ENCODE measurements at places on chromosomes 12 and 14. TPM values are rescaled to one million over a fixed set of nuclear protein-coding genes. Genes with fewer than 3 reads are reported as not detected.

The NPC2 gene
- polyA plus RNA-seq = 230 TPM

The RFLNA gene
- 0.16 TPM for polyA plus RNA-seq

The CIROP gene
- 0.56 TPM for polyA plus RNA-seq

The HOXC13 gene
- 0.03 TPM for polyA plus RNA-seq

The NGB gene
- polyA plus RNA-seq = 0.14 TPM

The OTUB2 gene
- 0.24 TPM for polyA plus RNA-seq

The FGF23 gene
- not detected for polyA plus RNA-seq

The KRT83 gene
- not detected for polyA plus RNA-seq

The SLC6A12 gene
- polyA plus RNA-seq = 0.16 TPM

The ABHD12B gene
- not detected for polyA plus RNA-seq

The ZNF605 gene
- polyA plus RNA-seq = 2.7 TPM

The LRP1-AS gene
- polyA plus RNA-seq = not detected

The FSCB gene
- not detected for polyA plus RNA-seq

The RBM25 gene
- 23.8 TPM for polyA plus RNA-seq

The ACOT4 gene
- polyA plus RNA-seq = 6.1 TPM

The KRT77 gene
- polyA plus RNA-seq = 0.01 TPM

The OR4E2 gene
- not detected for polyA plus RNA-seq

The DNAI7 gene
- polyA plus RNA-seq = not detected

The PCNX1 gene
- 3.6 TPM for polyA plus RNA-seq

The KRT79 gene
- polyA plus RNA-seq = 1.0 TPM

The SERPINA1 gene
- 37.5 TPM for polyA plus RNA-seq

The SLC4A8 gene
- 0.11 TPM for polyA plus RNA-seq

The GEMIN2 gene
- 11.0 TPM for polyA plus RNA-seq

The WSCD2 gene
- polyA plus RNA-seq = 0.22 TPM

The EXD2 gene
- 5.8 TPM for polyA plus RNA-seq

The FOXN4 gene
- polyA plus RNA-seq = not detected

The ARG2 gene
- polyA plus RNA-seq = 4.3 TPM

The SYNE3 gene
- polyA plus RNA-seq = 24.5 TPM

The XRCC3 gene
- polyA plus RNA-seq = 2.4 TPM

The CDKN3 gene
- polyA plus RNA-seq = 6.1 TPM

The TMTC1 gene
- polyA plus RNA-seq = 19.2 TPM

The CARMIL3 gene
- 0.52 TPM for polyA plus RNA-seq

The ANO2 gene
- polyA plus RNA-seq = 6.6 TPM

The DBX2 gene
- polyA plus RNA-seq = not detected

The PLEKHG7 gene
- 0.67 TPM for polyA plus RNA-seq

The TSPAN11 gene
- polyA plus RNA-seq = 0.89 TPM

The SPX gene
- polyA plus RNA-seq = 14.1 TPM

The KRT86 gene
- polyA plus RNA-seq = not detected

The SELPLG gene
- 2.5 TPM for polyA plus RNA-seq

The LYZ gene
- 48.7 TPM for polyA plus RNA-seq

The ACOT6 gene
- 0.34 TPM for polyA plus RNA-seq

The LTBP2 gene
- polyA plus RNA-seq = 1.8 TPM

The TAS2R8 gene
- not detected for polyA plus RNA-seq

The SLC25A47 gene
- 0.07 TPM for polyA plus RNA-seq

The NAV3 gene
- polyA plus RNA-seq = 1.9 TPM

The LHX5 gene
- not detected for polyA plus RNA-seq

The TESPA1 gene
- 0.23 TPM for polyA plus RNA-seq

The PLEKHD1 gene
- polyA plus RNA-seq = 0.05 TPM

The STXBP6 gene
- 31.2 TPM for polyA plus RNA-seq
